ENCODE measurements at places on chromosomes 7 and 10.

DNA sequence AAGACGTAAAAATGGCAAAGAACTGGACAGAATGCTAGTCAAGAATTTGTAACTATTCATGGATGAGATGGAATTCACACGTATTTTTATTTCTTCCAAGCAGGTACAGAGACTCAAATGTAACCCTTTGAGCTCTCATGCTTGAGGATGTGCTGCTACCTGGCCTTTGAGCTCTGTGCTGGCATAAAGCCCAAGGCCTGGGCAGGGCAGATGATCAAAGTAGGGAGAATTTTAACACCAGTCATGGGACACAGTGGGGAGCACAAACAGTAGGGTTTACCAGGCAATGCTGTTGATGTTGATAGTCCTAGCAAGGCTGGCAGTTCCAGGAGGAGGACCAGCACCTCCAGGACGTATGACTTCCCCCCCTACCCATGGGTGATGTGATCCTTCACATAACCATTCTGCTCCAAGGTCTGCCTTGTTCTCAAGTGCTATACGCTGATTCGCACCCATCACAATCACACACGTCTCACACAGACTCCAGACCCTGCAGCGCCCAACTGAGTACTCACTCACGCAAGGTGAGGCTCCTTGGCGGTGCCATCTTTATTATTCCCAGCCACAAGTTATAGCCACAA lies 48.6 kb upstream of the DLG5 start:
- no peak for DNase-seq

- DNase-seq = no peak
These were observed 1.4 kb downstream of the HOXA5 start for GRCh38 chr7:27141923-27142579.

DNA sequence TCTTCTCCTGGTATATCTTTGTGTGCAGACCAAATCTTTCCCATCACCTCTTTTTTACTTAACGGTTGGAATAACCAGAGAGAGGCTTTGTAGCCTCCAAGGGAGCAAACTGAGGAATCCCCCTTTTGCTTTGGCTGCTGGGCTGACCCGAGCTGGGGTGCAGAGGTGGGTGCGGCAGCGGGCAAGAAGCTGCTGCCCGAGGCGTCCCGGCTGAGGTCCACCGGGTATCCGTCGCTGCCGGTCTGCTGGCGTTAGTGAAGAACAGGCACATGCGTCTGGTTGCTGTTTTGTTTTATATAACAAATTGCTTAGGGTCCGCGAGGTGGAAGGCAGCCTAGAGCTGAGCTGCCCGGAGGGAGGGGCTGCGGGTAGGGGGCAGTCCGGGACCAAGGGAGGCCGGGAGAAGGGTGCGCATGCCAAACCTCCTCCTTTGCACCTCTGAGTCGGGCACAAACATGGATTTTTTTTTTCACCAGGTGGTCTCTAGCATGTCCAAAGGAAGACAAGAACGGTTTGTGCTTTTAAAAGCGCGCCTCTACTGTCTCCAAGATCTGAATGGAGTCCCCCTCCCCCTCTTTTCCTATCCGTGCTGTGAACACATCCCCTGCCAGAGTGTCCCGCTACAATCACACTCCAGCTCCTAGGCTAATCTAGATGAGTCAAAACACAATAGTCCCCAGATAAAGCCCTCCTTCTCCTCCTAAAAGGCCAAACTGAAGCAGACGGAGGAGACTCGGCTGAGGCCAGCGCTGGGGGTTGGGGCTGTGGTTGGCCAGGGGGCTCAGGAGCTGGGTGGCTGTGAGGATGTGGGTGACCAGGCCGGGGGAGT lies 6.8 kb upstream of the GATA3 start:
- no peak for DNase-seq

DNA sequence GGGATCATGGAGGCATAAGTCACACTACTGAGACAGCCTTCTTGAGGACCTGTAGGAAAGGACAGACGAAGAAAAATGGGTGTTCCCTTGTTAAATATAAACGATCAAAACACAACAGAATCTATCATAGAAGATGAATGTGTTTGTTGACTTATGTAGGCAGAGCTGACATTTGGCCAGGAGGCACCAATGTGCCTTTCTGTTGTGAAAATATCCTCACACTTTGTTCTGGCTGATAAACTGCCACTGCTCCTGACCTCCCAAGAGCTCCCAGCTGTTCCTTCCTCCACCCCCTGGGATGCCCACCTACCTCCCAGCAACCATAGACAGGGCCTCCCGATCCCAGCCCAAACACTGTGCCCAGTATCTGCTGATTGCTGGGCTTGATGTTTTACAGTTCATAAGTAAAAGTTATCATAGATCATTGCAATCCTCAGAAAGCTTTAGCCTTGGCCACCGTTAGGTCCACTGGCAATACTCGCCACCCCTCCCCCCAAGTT lies 116.6 kb downstream of the CTTNBP2 start:
- DNase-seq = no peak

DNA sequence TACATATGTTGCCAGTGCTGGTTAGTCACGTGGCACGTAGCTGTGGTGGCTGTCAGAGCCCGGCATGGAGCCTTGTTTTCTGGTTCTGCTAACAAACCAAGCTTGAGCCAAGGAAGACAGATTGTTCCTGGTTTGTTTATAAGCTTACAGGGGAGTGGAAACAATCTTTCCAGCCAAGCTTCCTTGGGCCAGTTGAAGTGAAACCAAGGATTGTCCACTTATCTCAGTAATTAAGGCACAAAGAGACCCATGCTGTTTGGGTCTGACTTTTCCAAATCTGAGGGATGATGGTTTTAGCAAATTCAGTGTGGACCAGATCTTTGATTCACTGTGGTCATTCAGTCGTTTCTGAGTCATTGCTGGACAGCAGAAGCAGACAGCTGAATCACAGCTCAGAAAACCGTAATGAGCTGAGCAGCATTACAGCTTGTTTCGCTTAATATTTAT lies 297.3 kb upstream of the COBL start:
- DNase-seq = no peak

DNA sequence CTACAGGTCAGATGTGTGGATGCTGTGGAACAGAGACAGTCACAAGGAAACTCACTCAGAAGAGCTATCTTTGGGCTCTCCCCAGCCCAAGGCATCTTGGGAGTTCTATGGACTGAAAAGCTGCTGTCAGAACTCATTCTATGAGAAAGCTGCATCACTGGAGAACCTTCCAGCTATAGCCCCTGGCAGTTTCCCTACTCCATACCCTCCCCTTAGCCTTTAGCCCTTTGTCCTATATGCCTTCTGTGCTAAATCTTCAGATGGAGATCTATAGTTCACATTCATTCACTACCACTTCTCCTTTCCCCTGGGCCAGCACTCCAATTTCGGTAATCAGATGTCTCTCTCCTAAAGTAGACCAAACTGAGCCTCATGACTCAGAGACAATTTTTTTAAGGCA lies 6.9 kb downstream of the WNT8B start:
- DNase-seq = no peak

DNA sequence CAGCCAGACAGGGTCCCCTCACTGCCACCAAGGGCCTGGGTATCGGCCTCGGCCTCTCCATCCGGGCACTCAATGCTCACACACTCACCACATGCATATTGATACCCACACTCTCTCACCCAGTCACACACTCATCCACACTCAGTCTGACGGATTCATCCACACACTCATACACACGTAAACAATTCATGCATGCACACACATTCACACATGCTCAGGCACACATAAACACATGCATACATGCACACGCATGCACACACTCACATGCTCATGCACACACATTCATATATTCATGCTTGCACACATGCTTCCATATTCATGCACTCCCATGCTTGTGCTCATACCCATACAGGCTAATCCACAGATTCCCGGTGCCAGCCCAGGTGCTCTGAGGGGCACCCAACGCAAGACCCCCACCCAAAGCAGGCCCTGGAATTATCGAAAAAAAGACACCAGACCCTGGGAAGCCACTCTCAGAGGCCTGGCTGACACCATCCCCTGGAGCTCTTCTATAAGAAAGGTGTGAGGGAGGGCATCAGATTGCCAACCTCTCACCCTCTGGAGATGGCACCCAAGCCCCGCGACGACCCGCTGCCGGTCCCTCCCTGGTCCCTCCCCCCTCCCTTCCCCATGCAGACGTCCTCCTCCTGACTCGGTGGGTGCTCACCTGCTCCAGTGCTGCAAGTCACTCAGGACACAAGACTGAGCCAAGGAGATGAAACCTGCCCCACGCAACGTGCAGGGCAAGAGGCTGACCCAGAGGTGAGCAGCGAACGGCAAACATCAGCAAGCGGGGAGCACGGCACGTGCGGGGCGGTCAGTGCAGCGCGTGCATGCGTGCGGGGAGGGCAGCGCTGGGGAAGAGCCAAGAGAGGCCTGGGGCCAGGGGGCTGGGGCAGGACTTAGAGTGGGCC lies 15.2 kb downstream of the STK32C start:
- DNase-seq = no peak

DNA sequence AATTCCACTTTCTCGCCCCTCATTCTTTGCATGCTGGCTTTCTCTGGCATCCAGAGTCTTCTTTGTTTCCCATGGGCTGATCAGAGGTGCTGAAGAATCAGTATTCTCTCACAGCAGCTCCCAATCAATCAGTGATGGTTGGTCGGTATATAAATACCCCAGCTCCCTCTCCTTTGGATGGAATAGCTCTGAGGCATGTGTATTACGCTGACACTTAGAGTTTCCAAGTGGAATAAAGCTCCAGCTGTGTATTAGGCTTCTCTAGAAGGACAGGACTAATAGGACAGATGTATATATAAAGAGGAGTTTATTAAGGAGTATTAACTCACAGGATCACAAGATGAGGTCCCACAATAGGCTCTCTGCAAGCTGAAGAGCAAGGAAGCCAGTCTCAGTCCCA lies 218.3 kb upstream of the GRB10 start:
- DNase-seq = no peak
